SK-N-DZ (cell line): ENCODE measurements at places on chromosomes 7 and 10.

GRCh38 chr10:75616874-75617478, 185.6 kb downstream of the LRMDA start:
- DNase-seq = no peak

DNA sequence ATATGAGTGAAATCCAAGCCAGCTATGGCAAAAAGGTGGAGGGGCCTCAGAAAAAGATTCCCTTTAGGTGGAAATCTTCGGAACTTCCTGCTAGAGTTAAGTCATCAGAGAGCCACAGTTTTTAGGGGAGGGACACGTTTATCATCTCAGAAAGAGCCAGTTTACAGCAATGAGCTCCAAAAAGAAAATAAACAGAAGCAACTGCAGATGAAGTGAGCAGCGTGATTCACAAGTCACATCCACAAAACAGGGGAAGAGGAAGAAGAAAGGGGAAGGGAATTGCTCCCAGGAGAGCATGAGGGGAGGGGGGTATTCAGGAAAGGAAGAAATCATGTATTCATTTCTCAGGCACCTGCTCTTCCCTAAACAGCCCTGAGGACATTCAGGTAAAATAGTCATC, 156.2 kb upstream of the FOXK1 start:
- no peak for DNase-seq

DNA sequence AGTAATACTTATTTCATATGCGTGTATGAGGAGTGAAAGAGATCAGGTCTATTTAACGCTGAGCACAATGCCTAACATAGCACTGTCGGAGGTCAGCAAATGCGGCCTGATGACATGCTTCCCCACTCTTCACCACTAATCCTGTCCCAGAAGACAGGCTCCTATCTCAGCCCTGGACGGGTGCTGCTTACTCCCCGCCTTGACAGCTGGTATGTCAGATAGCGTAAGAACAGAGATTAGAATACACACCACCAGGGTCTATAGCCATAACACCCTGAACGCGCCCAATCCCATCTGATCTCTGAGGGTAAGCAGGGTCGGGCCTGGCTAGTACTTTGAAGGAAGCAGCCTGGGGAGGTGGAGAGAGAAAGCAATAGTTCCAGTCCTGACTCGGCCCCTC, 32.3 kb upstream of the TM9SF3 start:
- no peak for DNase-seq

GRCh38 chr10:103648636-103649532, 155.4 kb downstream of the NEURL1 start:
- DNase-seq = no peak

DNA sequence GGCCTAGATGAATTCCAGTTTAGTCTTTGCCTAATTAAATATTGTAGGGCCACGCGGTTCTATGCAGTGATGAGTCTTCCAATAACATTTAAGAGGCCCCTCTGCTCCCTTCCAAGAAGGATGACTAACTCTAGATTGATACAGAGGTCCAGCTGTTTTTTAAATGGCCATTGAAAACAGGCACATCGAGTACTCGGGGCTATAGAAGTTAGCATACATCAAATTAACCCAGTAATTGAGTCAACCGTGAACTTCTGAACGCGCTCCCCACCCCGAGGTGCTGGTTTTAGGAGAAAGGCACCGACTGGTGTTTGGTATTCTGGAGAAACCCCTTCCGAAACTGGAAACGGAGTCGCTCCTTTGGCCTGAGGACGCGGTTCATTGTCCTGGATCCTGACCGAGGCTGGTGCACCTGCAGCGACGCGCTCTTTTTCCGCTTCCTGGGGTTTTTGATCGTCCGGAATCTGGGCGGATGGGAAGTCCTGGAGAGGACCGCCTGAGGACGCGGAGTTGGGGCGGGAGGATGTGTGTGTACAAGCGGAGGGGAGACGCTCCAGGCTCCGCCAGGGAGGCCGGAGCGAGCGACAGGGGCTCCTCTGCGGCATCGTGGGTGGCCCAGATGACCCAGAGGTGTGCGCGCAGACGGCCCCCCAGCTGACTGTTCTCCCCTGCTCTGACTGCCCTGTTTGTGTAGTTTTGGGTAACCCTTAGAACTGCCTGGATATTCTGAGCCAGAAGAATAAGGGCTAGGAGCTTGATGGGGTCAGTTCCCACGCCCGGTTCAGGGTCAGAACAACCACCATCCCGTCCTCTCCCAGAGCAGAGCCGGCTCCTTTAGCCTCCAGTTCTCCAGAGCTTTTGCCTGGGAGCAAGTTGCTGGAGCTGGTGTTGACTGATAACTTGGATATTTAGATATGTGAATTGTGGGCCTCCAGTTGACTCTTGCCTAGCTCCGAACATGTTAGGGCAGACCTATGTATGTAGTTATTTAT, 711 bp downstream of the FAM221A start:
- DNase-seq = peak; percentile 82
